ENCODE measurements at places on chromosomes 5 and 9. TPM values are rescaled to one million over a fixed set of nuclear protein-coding genes. Genes with fewer than 3 reads are reported as not detected.

Gene ENTPD8
- not detected for total RNA-seq

Gene C5orf15
- total RNA-seq: 40.8 TPM

Gene SOWAHA
- total RNA-seq: not detected

Gene DMRTA1
- 0.41 TPM for total RNA-seq

Gene CATSPER3
- 0.90 TPM for total RNA-seq

Gene DBH
- not detected for total RNA-seq

Gene ANKRD20A1
- not detected for total RNA-seq

Gene PCDHGA8
- 2.2 TPM for total RNA-seq

All from A673 (cell line).